Panc1 (cell line): ENCODE measurements at places on chromosomes 13 and 19.

DNA sequence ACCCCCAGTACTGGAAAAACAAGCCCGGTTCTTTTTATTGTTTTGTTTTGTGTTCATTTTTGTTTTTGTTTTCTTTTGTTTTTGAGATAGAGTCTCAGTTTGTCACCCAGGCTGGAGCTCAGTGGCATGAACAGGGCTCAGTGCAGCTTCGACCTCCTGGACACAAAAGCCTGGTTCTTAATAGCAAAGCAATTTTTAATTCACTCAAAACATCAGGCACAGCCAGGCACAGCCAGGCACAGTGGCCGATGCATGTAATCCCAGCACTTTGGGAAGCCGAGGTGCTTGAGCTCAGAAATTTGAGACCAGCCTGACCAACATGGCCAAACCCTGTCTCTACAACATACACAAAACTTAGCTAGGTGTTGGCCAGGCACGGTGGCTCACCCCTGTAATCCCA is 30.7 kb downstream of the INSR start:
- DNase-seq = no peak

DNA sequence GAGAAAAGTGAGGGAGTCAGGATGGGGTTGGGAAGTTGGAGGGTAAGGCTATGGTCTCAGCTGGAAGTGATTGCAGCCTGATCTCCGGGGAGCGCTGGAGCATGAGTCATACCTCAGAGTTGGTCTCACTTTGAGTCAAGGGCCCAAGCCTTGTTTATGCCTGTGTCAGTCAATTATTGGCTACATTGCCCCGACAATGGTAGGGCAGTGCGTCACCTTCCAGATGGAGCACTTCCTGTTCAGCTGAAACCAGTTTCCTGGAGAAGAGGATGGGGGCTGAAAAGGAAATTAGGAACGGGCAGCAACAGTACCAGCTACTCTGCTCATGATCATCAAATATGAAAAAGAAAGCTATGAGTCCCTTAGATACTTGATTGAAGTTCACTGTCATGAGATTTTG is 60.4 kb downstream of the ADGRE1 start:
- no peak for DNase-seq

- DNase-seq = no peak
Observed at GRCh38 chr13:33271759-33272158, 13.8 kb downstream of the STARD13 start.

- DNase-seq = no peak
Observed at GRCh38 chr19:53521373-53522202, 16.4 kb upstream of the ZNF331 start.

DNA sequence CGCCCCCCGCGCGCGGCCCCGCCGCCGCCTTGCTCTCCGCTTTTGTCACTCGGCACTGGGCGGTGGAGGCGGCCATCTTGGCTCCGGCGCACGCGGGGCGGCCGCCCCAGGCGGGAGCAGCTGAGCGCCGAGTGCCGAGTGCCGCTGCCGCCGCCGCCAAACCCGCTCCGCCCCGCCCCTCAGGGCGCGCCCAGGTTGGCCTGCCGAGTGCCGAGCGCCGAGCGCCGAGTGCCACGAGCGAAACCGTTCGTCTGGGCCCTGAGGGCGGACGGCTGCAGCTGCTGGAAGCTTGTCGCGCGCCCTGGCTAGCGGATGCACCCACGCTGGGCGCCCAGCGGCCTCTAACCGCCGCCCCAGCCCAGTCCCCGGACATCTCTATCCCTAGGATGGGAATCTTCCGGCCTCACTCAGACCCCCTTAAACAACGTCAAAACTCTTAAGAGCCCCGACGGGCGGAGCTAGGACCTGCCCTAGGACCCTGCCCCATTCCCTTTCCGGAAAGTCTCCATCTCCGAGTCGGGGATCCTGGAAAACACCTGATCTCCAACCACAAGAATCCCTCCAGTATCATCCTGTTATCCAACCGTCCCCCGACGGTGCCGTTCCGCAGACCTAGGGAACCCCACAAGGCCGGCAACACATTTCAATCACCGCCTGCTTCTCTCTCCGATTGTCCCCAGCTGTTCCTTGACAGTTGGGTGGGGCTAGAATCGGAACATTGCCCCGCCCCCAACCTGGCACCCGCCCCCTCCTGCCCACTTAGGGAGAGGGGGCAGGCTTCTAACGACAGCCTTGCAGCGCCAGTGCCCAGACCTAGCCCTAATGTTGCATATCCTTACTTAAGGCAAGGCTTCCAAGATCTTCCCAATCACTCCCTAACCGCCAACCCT is 14.1 kb upstream of the AKAP8L start:
- no peak for DNase-seq

GRCh38 chr13:112961457-112962369 is 7.3 kb upstream of the MCF2L start:
- no peak for DNase-seq
